ENCODE measurements at places on chromosomes 12 and 14.

GRCh38 chr12:19125325-19125724, 4.2 kb upstream of the PLEKHA5 start:
- no peak for DNase-seq

GRCh38 chr14:100569734-100570286, 17.4 kb downstream of the BEGAIN start:
- no peak for DNase-seq

- DNase-seq: peak; percentile 78
These were observed 2.6 kb upstream of the P3H3 start for GRCh38 chr12:6825398-6826124.

DNA sequence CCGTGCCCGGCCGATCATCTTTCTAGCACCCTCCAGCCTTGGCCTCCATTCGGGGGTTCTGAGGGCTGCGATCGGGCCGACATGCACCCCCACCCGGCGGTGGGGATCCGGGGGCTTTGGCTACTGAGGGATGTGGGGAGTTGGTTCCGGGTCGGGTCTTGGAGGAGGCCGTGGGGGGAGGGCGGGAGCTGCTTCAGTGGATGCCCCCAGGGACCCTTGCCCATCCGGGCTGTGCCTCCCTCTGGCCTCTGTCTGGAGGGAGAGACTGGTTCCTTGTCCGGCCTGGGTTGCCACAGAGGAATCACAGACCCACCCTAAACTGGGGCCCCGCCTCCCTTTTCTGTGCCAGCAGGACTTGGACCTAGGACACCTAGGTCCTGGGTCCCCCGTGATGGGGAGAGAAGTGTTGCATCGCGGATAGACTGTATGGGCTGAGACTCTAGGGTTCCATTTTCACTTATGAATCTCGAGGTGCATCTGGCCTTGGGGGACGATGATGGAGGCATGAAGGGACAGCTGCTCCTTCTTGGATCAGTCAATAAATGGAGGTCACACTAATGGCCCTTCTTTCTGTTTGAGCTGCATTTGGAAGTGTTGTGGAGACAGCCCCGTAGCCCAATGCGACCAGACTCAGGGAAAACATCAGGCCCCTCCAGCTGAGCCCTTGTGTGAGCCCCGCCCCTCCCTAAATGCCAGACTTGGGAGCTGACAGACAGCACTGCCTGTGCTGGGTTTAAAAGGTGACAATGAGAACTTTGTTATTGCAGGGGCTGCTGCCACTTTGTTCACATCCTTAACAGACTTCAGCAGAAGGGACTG, 577 bp downstream of the DTX3 start:
- no peak for DNase-seq

DNA sequence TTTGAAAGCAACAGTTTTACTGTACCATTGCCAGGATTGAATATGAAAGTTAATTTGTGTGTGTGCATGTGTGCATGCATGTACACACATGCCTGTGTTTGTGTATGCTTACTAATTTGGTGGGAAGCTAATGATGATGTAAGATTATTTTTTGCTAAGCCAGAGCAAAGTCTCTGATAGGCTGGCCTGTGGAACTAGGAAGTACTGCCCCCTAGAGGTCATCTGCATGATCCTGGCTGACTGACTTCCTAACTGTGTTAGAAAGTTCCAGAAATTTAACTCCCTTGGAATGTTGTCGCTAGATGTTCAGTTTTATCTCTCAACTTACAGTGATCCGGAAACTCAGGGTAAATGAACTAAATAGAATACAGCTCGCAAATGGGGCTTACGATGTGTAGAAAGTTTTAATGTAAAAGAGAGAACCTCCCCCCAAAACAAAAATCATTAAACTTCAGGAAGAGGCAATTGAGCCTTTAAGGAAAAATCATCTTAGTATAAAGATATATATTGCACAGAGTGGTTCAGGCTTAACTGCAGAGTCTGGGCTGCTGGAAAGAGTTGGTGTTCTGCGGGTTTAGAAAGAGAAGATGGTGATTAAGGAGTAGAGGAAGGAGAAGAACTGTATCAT, 34.3 kb upstream of the SLC38A1 start:
- no peak for DNase-seq

GRCh38 chr12:48351022-48351708, 446 bp upstream of the ZNF641 start:
- DNase-seq: no peak

- DNase-seq: no peak
These were observed 80.1 kb downstream of the PLXNC1 start for GRCh38 chr12:94228488-94228907.

DNA sequence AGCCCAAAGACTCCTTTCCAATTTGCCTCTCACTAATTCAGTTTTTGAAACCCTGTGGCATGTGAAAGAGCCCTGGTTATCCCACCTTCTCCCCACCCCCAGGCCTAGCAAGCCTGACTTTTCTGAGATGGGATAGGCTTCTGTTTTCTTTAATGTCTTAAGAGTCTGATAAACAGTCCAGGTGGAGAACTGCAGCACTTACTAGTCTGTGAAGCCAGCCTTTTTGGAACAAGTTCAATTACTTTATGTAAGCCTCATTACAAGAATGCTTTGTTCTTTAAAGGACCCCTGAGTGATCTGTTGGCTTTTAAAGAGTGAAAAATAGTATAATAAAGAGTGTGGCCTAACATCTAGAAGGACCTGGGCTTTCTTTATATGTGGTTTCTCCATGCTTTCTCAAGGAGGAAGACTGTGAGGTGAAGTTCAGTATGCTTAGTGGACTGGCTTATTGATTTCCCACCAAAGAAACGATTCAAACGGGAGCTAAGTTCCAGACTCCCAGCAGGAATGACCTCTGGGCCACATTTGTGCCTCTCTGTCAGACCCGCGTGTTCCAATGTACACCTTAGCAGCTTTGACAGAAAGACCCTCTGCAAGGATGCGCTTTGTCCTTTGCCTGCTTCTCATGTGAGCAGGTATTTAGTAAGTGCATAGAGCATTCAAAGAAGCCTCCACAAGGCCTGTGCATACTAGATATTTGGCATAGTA, 129.5 kb downstream of the DAAM1 start:
- no peak for DNase-seq

DNA sequence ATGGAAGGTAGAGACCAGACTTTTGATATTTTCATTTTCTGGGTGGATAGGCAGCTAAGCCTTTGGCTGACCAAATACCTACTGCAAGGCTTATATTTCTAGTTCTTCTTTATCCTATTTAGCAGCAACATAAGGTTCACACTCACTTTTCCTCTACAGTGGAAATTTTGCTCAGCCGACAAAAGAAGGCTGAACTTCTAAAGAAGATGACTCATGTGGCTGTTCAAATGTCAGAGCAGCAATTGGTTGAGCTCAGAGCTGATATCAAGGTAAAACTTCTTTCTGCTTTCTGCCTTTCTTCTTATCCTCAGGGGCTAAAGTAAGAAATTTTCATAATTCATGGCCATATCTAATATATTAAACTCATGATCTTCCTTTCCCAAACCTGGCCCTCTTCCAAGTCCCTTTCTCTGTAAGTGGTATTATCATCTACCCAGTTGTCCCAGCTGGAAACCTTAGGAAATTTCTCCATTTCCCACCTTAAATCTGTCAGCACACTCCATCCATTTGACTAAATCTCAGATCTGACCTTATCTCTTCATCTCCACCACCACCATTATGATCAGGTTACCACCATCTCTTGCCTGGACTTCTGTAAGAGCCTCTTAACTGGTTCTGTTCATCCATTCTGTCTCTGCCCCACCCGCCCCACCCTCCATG, 19.8 kb upstream of the KCNH3 start:
- no peak for DNase-seq

- no peak for DNase-seq
These were observed 1.2 kb downstream of the AMHR2 start for GRCh38 chr12:53424626-53425514.

All from activated CD4-positive, alpha-beta T cell treated with anti-CD3 and anti-CD28 coated beads, Interleukin-2, amount 50 U/mL, for 24 hours (primary cell).